ENCODE measurements at places on chromosomes 11 and 22. TPM values are rescaled to one million over a fixed set of nuclear protein-coding genes. Genes with fewer than 3 reads are reported as not detected.

The PRCP gene
- total RNA-seq, result 28.1 TPM

The PRR5L gene
- 25.8 TPM for total RNA-seq

The TPBGL gene
- 0.58 TPM for total RNA-seq

The GPR83 gene
- 0.10 TPM for total RNA-seq

GRCh38 chr22:24376586-24376985 is 50.8 kb upstream of the ADORA2A start:
- no peak for DNase-seq

- DNase-seq, result no peak
These were observed 179.4 kb downstream of the ARHGAP42 start for GRCh38 chr11:100866453-100866852.

- no peak for DNase-seq
These were observed 1092.2 kb downstream of the TBC1D22A start for GRCh38 chr22:47854680-47855079.

GRCh38 chr22:32603651-32604540 is 129.3 kb downstream of the FBXO7 start:
- no peak for DNase-seq

GRCh38 chr22:46593211-46593681 is 26.9 kb upstream of the GRAMD4 start:
- no peak for DNase-seq

- DNase-seq, result no peak
These were observed 76.6 kb upstream of the PRR5 start for GRCh38 chr22:44625421-44625760.

GRCh38 chr11:34564807-34565241 is 51.2 kb upstream of the ELF5 start:
- no peak for DNase-seq

- DNase-seq, result no peak
These were observed 141.8 kb downstream of the NTM start for GRCh38 chr11:131512228-131512627.

DNA sequence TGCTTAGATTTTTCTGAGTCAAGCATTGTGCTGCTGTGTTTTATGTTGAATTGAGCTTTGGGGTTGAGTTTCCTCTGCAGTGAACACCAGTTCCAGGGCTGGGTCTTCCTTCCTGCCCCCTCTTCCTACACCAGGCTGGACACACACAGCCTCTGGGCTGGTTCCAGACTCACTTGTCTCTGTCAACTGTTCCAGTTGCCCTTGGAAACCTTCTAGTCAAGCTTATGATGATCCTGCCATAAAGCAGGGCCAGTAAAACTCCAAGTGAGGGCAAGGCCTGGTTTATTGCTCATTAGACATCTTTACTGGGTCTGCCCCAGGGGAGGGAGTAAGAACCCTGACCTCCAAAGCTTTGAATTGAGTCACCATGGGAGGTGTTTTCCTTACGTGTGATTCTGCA is 61.1 kb downstream of the KIAA1671 start:
- DNase-seq, result no peak

- DNase-seq, result no peak
These were observed 5.1 kb upstream of the APLP2 start for GRCh38 chr11:130064596-130064995.

GRCh38 chr11:19800162-19800561 is 87.5 kb downstream of the NAV2 start:
- no peak for DNase-seq

GRCh38 chr11:128757886-128758612 is 64.2 kb downstream of the FLI1 start:
- no peak for DNase-seq

DNA sequence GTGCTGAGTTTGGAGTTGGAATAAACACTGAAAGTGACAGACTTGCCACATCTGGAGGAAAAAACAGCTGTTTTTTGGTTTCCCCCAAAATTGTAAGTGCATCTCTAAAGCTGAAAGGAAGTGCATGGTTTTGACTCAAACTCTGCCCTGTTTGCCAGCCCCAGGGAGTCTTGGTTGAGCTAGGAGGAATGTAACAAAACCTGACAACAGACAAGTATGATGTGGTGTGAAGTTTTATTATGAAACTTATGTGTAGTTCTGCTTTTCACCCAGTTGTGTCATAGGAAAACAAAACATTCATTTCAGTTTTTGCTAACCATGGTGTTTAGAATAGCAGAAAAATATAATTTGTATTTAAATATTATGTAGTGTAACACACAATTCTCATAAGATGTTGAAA is 31.7 kb upstream of the PDE3B start:
- DNase-seq, result no peak

GRCh38 chr11:67010296-67010905 is 12.5 kb upstream of the SYT12 start:
- DNase-seq, result no peak

DNA sequence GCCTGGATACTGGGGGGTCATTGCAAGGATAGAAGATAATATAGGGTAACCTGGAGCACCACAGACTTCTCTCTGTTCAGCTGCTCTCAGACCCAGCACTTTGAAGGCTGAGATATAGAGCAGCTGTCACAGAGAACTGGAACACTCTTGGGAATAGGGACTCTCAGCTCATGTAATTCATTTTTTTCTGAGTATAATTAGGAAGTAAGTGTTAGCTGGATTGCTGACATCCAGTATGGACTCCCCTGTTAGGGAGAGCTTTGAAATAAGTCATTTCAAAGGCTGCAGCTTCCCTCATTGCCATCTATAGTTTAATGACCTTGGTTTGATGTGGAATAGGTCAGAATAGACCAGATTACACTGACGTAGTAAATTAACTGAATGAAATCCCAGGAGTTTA is 120.8 kb upstream of the POU2AF2 start:
- no peak for DNase-seq

DNA sequence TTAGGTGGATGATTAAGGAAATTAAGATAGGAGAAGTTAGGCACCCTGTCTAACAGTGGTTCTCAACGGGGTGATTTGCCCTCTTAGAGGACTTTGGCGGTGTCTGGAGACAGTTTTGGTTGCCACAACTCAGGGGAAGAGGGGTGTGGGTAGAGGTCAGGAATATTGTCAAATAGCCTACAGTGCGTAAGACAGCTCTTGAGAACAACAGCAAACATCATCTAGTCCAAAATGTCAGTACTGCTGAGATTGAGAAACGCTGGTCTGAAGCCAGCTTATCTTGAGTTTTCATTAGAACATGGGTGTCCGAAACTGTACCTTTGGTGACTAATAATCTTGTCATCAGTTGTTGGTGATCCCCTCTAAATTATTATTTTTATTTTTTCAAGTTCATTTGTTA is 38.4 kb downstream of the CECR2 start:
- DNase-seq, result no peak

DNA sequence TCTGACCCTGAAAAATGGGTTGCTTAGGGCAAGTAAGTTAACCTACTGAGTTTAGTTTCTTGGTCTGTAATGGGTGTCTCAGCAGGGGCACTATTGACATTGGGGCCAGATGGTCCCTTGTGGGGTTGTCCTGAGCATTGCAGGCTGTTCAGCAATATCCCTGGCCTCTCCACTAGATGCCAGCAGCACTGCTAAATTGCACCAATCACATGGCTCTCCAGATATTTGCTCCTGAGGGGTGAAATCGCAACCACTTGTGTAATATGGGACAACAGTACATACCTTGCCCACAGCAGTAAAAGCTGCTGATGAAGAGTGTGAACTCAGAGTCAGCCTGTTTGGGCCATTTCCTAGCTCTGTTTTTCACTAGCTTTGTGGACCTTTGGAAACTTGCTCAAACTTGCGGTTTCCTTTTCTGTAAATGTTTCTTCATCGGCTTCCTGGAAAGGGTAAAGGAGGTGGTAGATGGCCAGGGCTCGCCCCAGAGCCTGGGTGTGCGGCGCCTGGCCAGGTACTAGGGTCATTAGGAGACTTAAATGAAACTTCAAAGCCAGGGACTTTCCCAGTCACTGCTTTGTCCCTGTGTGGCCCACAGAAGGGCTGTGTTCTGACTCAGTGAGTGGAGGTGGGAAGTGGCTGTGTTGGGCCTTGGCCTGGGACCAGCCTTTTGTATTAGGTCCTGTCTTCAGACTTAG is 13.0 kb downstream of the NCF4 start:
- no peak for DNase-seq

DNA sequence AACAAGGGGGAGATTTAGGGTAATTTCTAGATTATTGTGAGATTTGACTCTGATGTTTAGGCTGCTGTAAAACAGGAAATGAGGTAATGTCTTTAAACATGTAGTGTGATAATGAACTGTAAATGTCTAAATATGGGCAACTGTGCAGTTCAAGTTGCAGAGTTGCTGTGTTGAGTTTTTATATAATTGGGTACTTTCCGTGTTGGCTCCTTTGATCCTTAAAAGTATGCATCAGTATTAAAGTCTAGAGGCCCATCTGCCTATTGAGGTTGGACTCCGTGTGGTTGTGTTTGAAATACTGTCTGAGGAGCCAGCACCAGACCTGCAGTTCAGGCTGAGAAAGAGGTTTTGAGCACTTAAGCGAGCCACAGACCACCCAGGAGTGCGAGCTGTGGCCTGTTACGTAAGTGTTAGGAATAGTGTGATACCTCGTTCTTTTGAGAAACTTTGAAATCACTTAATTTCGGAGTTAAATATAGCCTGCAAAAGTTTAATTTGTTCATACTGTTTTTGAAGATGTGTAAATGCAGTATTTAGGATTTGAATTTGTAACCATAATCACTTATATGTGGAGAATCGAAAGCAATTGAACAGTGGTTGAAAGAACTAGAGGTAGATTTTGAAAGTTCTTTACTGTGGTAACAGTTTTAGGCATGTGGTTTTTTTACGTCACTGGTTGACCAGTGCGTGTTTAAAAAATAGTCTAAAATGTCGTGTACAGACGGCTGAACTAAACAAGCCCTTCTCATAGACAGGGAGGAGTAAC is 9.0 kb downstream of the FAM118A start:
- peak; percentile 56 for DNase-seq
